ENCODE measurements at places on chromosomes 11 and 22.

- DNase-seq, result peak; percentile 3
Observed at GRCh38 chr11:45332276-45332934, 46.3 kb upstream of the SYT13 start.

DNA sequence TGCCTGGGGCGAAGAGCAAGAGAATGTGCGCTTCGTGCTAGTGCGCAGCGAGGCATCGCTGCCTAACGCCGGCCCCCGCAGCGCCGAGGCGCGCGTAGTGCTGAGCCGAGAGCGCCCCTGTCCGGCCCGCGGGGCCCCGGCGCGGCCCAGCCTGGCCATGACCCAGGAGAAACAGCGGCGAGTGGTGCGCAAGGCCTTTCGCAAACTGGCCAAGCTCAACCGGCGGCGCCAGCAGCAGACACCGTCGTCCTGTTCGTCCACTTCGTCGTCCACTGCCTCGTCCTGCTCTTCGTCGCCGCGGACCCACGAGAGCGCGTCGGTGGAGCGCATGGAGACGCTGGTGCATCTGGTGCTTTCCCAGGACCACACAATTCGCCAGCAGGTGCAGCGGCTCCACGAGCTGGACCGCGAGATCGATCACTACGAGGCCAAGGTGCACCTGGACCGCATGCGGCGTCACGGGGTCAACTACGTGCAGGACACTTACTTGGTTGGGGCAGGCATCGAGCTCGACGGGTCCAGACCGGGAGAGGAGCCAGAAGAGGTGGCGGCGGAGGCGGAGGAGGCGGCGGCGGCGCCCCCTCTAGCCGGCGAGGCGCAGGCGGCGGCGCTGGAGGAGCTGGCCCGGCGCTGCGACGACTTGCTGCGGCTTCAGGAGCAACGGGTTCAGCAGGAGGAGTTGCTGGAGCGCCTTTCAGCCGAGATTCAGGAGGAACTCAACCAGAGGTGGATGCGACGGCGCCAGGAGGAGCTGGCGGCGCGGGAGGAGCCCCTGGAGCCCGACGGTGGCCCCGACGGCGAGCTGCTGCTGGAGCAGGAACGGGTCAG is 1.0 kb downstream of the RASSF10 start:
- no peak for DNase-seq

GRCh38 chr11:104547996-104548661 is 350.1 kb downstream of the CASP12 start:
- DNase-seq, result no peak

DNA sequence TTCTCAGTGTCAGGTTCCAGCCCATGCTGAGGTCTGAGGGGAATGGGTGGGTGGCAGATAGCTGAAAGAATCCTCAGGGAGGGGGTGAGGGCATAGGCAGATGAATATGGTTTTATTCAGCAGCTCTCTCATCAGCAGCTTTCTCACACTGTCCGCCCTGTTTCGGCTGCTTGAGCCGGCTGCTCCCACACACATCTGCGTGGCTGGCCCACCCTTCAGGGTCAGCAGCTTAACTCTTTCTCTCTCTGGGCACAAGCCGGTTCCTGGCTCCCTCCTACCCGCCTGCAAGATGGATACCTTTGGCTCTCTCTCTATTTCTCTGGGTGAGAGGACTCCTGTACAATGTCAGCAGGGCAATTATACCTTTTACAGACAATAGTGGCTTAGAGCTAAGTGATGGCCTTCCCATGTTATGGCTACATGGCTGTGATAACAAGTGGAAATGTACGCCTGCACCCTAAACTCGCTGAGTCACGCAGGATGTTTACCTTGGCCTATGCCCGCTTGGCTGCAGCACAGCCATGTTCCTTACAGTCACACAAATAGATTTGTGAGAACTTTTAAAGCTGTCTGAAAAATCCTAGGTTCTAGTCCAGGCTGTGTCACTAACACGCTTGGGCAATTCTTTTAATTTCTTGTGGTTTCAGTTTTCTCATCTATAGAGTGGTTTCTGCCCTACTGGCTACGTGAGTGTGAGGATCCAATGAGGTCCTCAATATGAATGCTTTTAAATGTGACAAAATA is 4.1 kb downstream of the MMP20 start:
- no peak for DNase-seq

GRCh38 chr11:118128721-118129470 is 23.7 kb downstream of the SCN4B start:
- DNase-seq, result no peak

DNA sequence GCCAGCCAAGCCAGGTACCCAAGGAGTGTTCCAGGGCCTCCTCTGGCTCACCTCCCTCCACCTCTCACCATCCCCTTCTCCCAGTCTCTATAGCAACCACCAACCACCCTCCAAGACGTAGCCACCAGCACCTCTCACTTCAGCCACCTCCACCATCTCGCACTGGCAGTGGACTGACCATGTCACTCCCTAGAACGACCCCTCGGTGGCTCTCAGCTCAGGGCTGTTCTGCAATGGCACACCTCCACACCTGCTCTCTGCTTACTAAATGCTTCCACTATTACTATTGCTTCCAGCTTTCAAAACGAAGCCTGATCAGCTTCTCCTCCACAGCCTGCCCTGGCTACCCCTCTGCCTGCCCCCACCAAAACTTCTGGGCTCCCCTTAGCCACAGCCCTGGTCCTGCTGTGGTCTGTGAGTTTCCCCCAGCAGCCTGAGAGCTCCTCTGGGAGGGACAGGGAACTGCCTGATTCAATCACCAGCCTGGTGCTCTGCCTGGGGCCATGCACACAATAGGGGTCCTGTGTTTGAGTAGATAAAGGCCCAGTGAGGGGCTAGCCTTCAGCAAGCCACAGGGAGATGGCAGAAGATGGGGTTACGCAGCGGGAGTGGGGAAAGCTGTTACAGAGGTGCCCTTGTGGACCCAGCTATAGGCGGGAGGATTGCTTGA is 17.5 kb upstream of the CBX7 start:
- DNase-seq, result no peak

DNA sequence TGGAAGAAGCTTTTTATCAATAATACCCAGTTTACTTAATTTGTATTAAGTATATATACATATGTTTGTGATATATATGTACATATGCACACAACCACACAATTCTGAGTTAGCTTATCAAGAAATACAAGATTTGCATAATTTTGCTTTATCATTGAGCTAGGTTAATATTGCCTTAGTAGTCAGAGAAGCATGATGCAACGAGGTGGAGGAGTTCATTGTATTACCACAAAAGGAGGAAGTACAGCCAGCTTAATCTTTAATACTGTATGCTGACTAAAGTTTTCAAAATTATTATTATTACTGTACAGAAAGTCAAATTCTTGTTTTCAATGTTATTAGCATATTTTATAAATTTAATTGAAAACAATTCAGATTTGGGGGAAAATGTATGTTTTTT is 278.4 kb upstream of the PDGFD start:
- no peak for DNase-seq

DNA sequence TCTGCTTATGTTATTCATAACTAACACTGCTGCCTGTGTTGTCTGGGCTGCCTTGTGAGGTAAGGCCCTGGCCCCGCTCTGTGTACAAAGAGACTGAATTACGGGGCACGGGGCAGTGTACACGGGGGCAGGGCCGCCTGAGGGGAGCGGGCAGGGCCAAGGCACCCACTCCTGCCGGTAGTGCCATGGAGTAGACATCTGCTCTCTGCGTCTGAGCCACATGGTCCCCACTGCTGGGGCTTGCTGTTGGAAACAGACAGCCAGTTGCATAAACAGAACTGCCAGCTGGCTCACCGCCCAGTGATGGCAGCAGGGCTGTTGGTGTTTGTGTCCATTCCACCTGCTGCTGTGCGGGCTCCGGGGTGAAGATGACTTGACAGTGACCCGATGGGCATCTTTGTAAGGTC is 19.8 kb downstream of the FAM118A start:
- no peak for DNase-seq

DNA sequence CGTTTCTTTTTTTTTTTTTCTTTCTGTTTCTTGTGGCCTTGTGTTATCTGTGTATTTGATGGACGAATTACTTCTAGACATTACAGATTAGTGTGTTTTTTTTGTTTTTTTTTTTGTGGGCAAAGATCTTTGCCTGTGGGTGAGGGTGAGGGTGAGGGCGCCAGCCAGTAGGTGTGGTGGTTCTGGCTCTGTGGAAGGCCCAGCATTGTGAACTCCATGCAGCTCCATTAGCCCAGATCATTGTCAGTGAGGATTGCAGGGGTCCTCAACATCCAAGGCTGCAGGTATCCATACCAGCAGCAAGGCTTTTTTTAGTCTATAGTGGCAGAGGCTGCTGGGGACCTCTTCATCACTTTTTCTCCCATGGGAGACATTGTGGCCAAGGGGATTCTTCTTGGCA is 13.7 kb downstream of the BIRC2 start:
- no peak for DNase-seq

DNA sequence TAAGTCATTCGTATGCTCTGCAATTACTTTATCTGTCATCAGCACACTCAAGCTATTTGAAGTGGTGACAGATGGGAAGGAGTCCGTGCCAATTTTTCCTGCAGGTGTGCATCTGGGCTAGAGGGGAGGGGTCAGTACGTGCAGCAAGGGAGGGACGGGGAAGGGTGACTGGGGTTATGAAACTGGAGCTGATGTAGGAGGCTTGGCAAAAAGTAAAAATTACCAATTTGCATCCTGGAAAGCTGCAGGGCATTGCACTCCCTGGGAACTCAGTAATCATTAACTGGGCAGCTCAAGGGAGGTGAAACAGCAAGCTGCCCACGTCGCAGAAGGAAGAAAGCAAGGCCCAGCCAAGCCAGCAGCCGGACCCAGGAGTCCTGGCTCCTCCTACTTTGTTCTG is 87.1 kb upstream of the TMEM45B start:
- no peak for DNase-seq

DNA sequence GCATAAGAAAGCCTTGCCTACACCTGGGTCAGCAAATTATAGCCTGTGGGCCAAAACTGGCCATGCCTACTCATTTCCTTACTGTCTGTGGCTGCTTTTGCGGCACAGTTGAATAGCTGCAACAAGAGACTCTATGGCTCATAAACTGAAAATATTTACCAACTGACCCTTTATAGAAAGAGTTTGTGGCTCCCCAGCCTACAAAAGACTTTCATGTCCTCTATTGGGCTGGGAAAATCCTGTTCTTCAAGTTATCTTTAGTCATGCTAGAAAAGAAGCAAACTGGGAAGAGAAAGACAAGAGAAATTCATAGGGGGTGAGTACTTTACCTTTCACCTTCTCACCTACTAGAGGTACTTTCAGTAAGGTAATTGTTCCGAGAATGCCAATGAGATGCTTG is 175.1 kb downstream of the SWAP70 start:
- DNase-seq, result no peak

DNA sequence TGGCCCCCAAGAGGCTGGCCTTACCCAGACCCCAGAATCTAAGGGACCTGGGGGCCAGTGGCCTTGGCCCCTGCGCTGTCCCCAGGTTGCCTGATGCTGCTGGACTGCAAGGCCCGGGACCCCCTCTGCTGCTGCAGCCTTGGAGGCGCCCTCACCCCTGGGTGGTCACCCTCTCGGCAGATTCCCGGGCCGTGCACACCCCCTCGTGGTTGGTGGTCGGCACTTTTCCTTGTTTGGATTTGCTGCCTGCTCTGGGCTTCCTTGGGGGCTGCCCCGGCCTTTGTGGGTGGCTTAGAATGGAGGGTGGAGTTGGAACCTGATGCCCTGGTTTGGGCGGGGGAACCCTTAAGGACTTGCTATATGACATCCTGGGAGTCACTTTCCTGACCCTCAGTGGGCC is 5.3 kb downstream of the RIN1 start:
- DNase-seq, result no peak
